Astrocyte (in vitro differentiated cells and primary cell): ENCODE measurements at places on chromosomes 2 and 18.

DNA sequence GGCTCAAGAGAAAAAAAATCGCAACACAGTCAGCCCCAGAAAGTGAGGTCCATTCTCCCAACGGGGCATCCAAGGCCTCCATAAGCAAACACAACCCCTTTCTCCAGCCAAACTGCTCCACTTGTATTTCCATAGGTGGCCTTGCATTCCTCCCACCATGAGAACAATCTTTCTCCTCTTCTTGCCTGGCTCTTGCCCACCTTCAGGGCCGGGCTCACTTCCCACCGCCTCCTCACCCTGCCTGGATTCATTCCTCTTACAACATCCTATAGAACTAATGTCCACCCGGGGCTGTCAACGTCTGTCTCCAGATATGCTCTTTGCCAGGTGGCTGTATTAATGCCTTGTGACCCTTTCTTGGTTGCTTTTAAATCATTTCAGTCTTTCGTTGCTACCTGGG, 124.5 kb downstream of the SMAD7 start:
- DNase-seq, result no peak

GRCh38 chr2:17442334-17442733, 75.9 kb downstream of the RAD51AP2 start:
- DNase-seq, result peak; percentile 76

DNA sequence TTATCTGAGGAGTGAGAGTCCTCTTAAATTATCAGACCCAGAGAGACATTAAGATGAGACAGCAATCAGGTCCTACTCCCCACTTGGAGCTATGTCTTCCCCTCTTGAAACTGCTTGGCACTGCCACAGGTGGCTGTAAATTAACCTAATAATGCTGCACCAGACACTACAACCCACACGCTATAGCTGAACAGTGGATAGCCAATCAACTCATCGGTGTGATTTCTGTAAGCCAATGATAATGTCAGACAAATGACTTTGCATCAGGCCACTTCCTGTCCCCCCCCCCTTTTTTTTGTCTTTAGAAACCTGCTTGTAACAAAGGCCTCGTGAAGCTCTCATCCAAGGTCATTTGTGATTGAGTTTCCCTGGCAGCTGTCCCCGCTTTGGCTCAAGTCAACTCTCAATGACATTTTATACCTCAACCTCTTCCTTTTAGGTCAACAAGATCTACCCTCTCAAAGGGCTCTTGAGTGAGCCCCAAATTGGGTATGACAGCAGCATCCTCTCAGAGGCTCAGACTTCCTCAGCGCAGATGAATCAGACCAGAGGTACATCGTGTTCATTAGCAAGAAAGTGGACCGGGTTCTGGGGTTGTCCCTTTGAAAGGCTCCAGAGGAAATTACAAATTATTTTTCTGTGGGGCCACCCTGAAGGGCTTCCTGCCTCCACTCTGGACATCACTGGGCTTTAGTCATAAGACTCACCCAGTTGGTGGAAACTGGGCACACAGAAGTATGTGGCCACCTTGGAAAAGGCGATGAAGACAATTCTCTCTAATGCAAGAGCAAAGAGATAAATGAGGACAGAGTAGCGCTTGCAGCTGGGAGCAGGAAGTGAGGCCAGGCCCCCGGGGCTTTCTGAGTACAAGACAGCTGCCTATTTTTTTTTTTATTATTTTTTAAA, 73.6 kb downstream of the COPS8 start:
- no peak for DNase-seq

GRCh38 chr2:86021396-86022378, 84.0 kb downstream of the POLR1A start:
- DNase-seq, result no peak

GRCh38 chr2:108573061-108573460, 38.8 kb downstream of the LIMS1 start:
- DNase-seq, result peak; percentile 62

DNA sequence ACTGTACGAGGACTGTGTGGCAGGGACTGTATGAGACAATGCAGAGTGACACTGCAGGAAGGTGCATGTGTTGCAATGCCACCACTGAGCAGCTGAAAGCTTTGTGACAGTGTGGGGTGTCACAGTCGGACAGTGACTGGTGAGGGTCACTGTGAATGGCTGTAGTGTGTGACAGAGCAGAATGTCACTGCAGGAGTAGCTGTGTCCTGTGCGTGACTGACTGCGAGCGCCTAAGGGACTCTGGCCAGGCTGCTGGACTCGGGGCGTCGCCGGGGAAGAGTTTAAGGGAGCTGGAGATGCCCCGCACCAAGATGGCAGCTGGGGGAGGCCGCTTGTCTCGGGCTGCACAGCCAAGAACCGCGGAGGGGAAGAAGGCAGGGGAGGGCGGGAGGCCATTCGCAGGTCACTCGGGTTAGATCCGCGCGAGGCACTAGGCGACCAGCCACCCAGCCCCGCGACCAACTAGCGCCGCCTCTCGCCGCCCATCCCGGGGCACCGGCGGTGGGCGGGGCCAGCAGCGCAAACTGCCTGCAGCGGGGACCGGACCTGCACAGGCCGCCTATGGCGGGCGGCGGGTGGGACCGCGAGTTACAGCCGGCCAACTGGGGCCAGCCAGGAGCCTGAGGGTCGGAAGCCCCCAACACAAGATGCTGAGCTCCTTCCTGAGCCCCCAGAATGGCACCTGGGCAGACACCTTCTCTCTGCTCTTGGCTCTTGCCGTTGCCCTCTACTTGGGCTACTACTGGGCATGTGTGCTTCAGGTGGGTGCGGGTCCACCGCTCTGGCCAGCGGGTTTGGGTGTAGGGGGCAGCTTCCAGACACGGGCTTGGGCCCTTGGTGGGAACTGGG, at the start of gene ABHD1:
Gene ABHD1 (plus strand): TSS at position 514 of the 849 bp plus-strand sequence. CDS start 134 bp downstream, at position 648.
- no peak for DNase-seq

DNA sequence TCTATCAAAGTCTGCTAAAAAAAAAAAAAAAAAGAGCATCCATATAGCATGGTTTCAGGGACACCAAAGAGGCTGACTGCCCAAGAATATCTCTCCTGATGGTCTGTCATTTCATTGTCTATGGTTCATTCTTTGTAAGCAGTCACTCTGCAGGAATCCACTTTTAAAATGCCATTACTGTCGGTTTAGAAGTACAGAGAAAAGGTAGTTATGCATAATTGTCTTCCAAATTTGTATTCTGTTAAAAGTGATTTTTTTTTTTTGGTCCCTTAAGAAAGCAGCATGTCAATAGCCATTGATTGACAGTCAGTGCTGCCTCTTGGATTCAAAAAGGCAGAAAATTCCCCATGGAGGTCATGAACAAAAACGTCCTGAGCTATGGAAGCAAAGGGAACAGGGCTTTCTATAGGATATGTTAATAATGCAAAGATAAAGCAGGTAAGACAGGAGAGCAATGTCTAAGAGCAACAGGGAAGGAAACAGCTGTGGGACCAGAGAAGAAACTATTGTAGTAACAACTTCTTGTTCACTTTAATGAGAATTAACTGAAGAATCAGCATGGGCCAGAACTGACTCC, 245.8 kb downstream of the TMX3 start:
- DNase-seq, result no peak

- DNase-seq, result no peak
Observed at GRCh38 chr2:25980076-25980887, 2.0 kb downstream of the KIF3C start.
